CD4-positive, alpha-beta T cell (primary cell): ENCODE measurements at places on chromosomes 11 and 22.

DNA sequence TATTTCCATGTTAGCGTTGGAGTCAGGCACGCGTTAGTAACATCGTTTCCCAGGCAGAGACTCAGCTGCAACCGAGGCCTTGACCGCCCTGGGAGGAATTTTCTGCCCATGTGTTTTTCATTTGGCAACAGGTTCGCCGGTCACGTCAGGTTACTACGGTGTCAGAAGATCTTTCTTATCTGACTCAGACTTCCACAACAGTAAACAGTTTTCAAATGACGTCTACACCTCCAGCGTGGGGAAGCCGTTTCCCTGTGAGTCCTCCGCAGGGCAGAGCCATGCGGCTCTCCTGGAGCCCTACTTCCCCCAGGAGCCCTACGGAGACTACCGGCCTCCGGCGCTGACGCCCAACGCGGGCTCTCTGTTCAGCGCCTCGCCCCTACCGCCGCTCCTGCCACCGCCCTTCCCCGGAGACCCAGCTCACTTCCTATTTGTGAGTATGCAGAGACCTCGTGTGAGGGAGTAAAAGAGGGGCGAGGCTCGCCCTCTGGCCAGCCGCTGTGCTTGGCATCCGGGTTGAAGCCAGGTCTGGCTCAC, 14.3 kb upstream of the POU2AF3 start:
- DNase-seq: no peak

DNA sequence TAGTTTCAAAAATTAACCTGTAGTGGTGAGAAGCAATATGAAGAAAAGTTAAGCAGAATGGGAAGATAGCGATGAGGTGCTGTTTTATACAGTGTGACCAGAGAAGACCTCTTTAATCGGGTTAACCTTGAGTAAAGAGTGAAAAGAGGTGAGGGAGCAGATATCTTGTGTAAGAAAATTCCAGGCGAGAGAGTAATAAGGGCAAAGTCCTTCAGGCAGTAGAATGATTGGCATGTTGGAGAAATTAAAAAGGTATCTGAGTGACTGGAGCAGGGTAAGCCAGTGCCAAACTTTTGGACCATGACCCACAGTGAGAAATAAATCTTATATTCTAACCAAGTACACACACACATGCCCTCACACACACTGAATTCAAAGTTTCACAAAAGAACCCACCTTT, 374.7 kb upstream of the LARGE1 start:
- no peak for DNase-seq

DNA sequence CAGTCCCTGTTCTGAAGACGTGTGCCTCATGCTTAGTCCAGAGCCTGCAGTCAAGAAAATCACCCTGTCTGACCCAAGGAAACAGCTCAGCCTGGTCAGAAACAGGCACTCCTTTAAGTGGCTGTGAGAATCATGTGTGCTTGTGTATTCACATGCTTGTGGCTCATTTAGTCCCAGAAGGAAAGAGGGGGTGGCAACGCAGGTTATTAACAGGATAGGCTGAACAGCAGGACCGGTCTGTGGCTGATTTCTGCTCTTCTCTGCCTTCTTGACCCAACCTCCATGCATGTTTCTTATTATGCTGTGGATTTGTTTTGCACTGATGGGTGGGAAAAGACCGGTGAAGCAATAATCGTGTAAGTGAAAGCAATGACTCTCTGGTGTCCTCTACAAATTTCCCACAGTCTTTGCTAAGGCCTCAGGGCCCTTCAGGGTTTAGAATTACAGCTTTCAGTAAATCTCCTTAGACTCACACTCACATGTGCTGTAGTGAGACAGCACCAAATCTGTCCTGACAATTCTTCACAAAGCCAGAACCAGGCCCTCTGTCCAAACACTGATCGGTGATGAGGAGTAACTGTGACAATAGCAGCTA, 288.1 kb downstream of the ETS1 start:
- DNase-seq: no peak

GRCh38 chr11:115244296-115244695, 259.9 kb downstream of the CADM1 start:
- no peak for DNase-seq

DNA sequence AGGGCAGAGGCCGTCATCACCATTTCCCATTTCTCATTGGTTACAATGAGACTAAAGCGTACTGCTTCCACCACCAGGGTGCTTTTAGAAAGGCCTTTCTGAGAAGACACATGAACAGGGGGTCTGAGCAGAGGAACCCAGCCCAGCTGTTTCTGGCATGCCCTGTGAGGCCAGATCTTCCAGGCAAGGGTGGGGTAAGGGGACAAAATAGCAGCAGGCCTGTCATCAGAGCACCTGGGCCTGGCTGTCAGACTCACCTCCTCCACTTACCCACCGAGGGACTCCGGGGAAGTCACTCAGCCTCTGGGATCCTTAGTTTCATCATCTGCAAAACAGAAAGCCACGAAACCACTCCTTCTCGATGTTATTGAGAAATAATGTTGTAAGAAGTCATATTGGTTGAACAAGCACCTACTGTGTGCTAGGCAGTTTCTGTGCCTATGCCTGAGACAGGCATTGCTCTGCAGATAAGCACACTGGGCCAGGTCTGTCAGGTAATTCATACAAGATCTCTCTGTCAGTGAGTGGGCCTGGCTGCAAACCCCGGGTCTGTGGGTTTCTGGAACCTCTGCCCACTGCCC, 8.8 kb upstream of the WNT11 start:
- no peak for DNase-seq

- no peak for DNase-seq
Measured at GRCh38 chr22:39928536-39929520, 27.9 kb downstream of the GRAP2 start.

DNA sequence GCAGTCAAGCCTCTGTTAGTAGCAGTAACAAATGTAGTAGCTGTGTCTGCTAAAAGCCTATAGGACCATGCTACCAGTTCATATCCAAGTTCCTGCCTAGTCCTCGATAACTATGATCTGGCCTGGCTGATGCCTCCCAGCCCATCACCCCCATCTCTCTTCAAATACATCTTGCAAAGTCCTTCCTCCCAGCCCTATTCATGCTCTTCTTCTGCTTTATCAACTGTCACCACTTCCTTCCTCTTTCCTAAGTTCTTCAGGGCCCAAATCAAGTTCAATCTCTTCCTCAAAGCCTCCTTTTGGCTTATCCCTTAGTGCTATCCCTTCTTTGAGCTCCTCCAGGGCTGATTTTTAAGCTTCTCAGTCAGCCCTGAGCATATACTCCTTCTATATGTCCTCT, 150.9 kb upstream of the THY1 start:
- no peak for DNase-seq

- DNase-seq: no peak
Measured at GRCh38 chr11:69908511-69909220, 89.5 kb upstream of the FGF3 start.

DNA sequence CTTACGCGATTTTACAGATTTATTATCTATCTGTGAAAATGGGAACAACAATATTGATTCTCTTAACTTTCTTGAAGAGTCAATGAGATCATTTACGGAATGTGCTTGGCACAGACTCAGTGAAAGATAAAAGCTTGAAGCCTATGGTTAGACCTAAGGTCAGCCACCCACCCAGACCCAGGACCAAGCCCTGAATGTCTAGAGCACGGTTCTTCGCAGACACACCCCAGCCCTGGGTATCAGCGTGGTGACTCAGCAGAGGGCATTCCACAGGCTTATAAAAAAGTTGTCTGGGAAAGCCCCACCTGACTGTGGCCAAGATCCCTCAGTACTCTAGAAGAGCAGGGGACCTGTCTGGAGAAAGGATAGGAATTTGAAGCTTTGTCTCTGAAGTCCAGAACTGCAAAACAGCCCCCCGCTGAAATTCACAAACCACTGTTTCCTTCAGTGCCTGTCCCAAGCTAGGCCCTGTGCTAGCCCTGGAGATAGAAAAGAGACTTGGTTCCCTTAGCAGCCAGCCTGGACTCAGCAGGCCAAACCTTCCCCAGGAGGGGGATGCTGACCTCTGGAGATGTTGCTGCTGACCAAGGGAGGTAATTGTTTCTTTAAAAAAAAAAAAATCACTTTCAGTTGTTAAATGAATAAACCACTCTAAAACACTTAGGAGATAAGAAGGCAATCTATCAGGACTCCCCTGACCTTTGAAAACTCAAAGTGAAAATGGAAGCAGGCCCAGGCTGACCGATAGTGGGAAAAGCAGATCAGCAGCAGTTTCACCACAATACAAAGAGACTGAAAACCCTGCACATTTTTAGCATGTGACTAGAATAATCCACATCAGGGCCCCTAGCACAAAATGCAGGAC, 114.0 kb downstream of the ABTB2 start:
- DNase-seq: peak; percentile 32

- DNase-seq: no peak
Measured at GRCh38 chr11:90916706-90917105, 693.9 kb upstream of the CHORDC1 start.

DNA sequence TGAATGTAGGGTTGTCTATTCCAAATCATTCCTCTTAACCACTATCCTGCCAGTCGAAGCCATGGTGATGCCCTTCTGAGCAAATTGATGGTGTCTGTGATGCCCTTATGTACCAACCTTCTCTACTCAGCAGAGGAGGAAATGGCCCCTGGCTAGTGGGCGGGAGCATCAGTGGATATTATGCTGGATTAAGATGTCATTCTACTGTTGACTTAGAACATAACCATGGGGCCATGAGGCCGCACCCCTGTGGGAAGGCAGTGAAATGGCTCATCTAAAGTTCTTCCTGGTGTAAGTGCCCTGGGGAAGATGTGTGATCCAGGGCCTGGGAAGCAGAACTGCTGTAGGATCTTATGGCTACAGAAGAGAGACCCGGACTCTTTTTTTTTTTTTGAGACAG, 20.7 kb upstream of the P2RY2 start:
- DNase-seq: no peak

- no peak for DNase-seq
Measured at GRCh38 chr11:2708151-2708581, 8.4 kb upstream of the KCNQ1OT1 start.

DNA sequence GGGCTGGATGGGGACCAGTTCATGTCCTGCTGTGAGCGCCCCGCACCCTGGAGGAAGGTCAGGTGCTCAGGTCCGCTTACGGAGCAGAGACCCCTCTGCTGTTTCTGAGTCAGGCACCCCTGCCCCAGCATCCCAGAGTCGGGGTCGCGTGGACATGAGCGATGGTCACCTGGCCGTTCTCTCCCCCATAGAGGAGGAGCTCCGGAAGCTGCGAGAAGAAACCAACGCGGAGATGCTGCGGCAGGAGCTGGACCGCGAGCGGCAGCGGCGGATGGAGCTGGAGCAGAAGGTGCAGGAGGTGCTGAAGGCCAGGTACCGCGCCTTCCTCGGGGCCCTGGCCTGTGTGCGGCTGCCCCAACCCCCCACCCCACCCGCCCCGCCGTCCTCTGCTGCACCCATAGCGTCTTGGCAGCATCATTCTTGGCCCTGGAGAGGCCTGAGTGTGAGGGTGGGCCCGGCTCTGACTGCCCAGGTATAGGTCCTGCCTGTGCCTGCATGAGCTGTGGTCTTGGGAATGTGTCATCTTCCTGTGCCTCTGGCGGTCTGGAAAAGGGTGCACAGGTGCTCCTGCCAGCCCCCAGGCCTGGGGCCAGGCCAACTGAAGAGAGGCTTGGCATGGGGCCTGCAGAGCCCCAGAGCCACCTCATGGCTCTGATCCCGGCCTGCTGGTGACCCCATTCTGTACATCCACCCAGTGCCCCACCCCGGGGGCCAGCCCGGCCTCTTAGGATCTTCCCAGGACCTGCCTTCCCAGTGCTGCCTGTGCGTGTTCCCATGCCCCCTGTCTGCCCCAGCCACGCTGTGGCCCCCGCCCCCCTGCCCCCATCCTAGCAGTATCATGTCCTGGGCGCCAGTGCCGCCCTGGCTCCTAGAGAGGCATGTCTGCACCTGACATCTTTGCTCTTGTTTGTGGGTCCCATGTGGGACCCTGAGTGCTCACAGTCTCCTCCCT, 38.1 kb downstream of the GRAMD4 start:
- no peak for DNase-seq

DNA sequence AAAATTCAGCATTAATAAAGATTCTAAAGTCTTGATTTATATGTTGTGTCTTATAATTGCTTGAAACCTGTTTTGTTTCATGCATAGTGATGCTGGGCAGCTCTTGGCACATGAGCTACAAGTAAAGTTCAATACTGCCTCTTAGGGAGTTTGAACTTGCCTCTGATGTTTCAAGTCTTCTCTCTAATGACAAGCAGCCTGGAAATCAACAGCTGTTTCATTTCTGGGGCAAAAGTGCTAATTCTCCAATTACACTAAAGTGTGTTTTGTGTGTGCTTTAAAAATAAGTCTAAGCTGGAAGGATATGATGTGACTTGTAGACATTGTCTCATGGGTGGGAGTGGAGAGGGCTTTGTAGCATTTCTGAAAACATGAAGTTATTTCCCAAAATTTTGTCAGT, 23.7 kb upstream of the SESN3 start:
- no peak for DNase-seq

GRCh38 chr11:47599902-47600301, 5.7 kb upstream of the C1QTNF4 start:
- DNase-seq: no peak

GRCh38 chr22:38862375-38863329, 9.4 kb downstream of the CBX6 start:
- no peak for DNase-seq

DNA sequence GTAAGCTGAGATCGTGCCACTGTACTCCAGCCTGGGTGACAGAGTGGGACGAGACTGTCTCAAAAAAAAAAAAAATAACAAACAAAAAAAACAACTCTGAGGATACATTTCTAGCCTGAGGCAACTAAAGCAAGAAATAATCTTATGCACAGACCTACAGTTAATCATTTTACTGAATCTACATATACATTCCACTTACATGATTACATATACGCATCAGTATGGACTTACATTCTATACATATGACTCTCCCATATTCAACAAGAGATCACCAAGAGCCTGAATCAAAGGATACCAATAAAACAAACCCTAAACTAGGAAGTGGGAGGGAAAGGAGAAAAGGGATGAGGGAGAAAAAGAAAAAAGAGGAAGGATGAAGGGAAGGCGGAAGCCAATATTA, 1.1 kb downstream of the ALG8 start:
- no peak for DNase-seq

GRCh38 chr11:74444173-74444826, 23.0 kb downstream of the KCNE3 start:
- DNase-seq: no peak

DNA sequence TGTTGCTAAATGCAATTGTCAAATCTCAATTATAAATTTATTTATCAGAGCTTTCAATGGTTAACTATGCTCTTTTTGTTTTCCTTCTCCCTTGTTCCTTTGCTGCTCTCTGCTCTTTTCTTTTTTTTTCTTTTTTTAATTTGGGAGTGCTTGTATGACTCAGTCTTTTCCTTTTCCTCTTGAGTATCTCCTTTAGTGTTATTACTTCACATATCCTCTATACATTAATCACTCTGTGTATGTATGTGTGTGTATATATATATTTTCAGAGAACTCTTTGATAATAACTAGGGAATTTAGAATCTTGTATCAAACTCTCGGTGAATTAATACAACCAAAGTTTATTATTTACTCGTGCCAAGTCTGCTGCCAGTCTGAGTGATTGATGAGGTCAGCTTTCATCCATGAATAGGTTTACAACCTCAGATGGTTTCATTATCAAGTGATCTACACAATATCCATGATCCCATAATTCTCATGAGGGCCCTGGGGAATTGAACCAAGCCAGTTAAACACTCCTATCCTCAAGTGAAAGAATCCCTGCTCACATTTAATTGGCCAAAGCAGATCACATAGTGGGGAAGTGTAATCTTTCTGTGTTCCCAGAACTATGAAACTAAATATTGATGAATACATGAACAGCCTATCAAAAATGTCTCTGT, 743.4 kb upstream of the CNTN5 start:
- DNase-seq: no peak
